Stimulated activated CD8-positive, alpha-beta memory T cell treated with anti-CD3 and anti-CD28 coated beads, Interleukin-4, amount 100 ng/mL, for 4 hours (primary cell): ENCODE measurements at places on chromosomes 6 and 20.

GRCh38 chr6:92617721-92618120 lies 801.6 kb downstream of the EPHA7 start:
- DNase-seq = no peak

- DNase-seq = no peak
These were observed 15.1 kb upstream of the AFDN start for GRCh38 chr6:167811442-167812087.

GRCh38 chr6:113396730-113397129 lies 460.4 kb upstream of the MARCKS start:
- DNase-seq = no peak

DNA sequence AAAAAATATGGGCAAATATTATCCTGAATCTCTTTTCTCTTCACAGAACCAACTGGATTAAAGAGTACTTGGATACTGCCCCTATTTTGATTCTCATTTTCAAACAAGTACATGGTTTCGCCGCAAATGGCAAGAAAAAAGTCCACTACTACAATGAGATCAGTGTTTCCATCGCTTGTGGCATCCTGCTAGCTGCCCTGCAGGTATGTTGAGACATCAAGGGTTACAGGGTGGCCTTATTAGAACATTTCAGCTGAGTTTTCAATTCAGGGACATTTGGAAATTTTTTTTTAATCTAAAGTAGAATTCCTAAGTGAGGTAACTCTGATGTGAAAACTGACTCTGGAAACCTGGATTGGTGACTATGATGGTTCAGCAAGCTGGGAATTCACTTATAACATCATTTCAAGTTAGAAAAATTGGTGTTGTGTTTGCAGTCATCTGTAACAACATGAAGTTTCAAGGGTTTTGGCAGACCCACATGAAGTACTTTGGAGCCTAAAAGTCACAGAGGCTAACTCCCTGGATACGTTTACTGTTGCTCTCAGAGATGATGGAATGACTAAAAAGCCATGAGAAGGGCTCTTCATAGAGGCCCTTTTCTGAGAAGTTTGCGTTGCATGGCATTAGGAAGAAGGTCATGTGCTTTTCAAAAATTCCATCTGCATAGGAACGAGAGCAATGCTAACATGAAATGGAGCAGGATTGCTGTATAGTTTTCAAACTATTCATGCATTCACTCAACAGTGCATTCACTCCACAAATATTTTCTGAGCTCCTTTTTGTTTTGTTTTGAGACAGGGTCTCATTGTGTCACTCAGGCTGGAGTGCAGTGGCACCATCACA lies 25.5 kb downstream of the IYD start:
- no peak for DNase-seq

DNA sequence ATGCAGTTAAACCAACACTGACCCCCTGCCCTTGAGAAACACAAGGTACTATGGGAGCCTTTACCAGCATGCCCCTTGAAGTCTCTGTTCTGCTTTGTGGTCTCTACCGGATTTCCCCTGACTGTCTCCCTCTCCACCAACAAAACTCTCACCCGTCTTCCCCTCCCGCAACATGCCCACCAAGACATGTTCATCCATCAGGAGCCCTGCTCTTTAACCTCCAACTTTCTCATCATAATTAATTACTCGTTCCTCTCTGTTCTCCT lies 1.1 kb downstream of the ZNF165 start:
- no peak for DNase-seq

DNA sequence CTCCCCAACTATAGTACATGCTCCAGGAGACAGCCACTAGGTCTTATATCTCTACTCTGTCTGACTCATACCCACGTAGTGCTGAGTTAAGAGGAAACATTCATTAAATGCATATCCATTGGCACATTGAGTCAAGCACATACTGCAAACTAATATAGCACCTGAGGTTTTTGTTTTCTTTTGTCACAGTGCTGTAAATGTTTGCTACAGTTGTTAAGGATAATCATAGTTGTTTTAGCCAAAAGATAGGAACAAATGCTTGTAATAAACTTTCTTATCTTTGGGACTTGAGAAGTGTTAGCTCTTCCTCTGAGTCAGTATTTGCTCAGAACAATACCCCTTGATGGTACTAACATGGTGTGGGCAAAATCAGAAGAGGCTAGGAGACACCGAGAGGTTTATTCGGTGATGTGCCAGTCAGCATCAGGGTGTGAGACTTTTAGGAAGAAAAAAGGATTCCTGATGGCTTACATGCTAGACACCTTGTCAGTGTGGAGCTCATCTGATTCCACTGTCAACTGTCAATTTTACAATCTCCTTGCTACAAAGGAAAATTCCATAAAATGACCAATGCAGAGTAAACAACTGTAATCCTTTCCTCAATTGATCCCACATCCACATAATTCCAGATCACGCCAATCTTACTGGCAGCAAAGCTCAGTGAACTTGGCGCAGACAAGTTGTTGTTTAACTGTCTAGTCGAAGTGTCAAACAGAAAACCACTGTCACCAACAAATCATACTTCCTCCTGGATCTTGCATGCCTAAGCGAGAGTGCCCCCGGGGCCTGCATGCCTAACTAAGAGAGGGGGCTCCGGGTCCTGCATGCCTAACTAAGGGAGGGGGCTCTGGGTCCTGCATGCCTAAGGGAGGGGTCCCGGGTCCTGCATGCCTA lies 36.1 kb downstream of the ELOVL2 start:
- no peak for DNase-seq

- DNase-seq = no peak
These were observed 182.8 kb downstream of the ZDHHC14 start for GRCh38 chr6:157563611-157564284.

- DNase-seq = no peak
These were observed 153.3 kb downstream of the SCML4 start for GRCh38 chr6:107670792-107671199.

GRCh38 chr20:32858189-32858588 lies 534 bp upstream of the EFCAB8 start:
- DNase-seq = no peak

- no peak for DNase-seq
These were observed 8.1 kb upstream of the DDR1 start for GRCh38 chr6:30876039-30876730.

- no peak for DNase-seq
These were observed 11.2 kb upstream of the KIFC1 start for GRCh38 chr6:33380272-33380981.

DNA sequence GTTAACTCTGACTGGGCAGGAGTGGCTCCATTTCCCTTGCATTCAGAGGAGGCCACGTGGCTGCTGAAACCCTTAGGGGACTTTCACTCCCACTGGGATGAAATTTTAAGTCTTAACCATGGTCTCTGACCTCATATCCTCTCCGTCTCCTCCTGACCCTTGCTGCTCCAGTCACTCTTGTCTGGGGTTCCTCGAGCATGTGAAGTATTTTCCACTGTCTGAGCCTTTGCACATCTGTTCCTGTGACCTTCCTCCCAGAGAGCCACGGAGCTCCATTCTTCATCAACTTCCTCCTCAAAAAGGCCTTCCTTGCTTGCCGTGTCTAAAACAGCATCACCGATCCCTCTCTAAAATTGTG lies 153.0 kb upstream of the UST start:
- no peak for DNase-seq

DNA sequence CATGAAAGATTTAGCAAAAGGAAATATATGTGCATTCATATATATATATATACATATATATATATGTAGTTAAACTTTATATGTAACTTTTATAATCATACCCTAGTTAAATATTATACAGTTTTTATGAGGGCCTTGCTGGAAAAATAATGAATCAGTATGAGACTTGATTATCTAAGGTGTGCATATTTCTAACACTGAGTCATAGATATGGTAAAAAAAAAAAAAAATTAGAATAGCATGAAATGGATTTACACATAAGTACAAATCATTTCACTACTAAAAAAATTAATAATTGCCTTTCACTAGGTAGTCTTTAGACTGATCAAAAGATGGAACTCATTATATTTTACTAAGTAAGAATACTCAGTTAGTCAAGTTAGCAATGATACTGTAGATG lies 51.3 kb upstream of the DST start:
- DNase-seq = no peak

DNA sequence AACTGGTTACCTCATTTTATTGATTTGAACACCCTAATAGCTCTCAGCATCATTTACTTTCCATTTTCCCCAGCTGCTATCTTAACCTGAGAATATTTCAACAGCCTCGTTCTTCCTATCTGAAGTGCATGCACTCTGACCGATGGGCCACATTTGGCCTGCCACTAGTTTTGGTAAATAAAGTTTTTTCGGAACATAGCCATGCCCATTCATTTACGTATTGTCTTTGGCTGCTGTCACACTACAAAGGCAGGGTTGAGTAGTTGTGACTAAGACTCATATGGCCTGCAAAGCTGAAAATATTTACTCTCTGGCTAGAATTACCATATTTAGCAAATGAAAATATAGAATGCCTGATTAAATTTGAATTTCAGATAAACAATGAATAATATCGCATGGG lies 10.8 kb downstream of the ADGRF4 start:
- no peak for DNase-seq

GRCh38 chr20:6178537-6178936 lies 55.7 kb upstream of the FERMT1 start:
- DNase-seq = no peak
